ENCODE measurements at places on chromosomes 16 and 17.

GRCh38 chr17:13272296-13272695 is 254.5 kb upstream of the ELAC2 start:
- no peak for DNase-seq

DNA sequence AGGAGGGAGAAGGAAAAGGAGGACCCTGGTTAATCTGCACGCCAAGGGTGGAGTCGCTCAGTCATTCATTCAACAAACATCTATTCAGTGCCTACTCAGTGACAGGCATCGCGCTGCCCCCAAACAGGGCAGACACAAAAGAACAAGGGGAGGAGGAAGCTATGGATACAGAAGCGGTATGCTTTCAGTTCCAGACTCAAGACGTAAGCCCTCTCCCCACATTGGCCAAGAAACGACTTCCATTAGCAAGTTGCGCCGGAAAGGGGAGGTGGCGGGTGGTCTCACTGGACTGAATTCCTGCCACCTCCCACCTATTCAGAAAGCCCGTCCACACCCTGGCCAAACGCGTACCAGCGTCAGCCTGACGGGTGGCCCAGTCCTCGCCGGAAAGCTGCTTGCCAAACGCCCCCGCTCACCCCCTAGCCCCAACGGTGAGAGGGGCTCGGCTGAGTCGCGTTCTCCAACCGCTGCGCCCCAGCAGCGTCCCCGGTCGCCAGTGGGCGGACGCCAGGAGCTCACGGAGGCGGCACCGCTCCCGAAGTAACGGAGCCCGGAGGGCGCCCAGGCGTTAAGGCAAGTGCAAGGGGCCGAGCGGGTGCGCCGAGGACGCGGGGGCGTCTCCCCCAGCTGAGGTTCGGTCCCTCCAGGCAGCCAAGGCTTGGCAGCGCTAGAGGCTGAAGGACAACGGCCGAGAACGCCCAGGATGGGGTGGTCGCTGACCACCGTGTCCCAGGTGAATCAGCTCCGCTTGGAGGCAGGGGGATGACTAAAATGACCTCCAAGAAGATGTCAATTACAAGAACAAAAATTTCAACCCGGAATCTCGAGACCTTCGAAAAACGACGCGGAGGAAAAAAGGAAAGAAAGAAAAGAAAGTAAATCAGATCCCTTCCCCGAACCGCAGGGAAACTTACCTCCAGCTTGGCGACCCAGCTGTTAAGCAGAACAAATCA is 470.7 kb downstream of the SOX9 start:
- DNase-seq, result peak; percentile 53

- DNase-seq, result no peak
These were observed 781 bp downstream of the ARHGDIA start for GRCh38 chr17:81870131-81870980.

- no peak for DNase-seq
These were observed 124.8 kb upstream of the ERCC4 start for GRCh38 chr16:13795131-13795530.

DNA sequence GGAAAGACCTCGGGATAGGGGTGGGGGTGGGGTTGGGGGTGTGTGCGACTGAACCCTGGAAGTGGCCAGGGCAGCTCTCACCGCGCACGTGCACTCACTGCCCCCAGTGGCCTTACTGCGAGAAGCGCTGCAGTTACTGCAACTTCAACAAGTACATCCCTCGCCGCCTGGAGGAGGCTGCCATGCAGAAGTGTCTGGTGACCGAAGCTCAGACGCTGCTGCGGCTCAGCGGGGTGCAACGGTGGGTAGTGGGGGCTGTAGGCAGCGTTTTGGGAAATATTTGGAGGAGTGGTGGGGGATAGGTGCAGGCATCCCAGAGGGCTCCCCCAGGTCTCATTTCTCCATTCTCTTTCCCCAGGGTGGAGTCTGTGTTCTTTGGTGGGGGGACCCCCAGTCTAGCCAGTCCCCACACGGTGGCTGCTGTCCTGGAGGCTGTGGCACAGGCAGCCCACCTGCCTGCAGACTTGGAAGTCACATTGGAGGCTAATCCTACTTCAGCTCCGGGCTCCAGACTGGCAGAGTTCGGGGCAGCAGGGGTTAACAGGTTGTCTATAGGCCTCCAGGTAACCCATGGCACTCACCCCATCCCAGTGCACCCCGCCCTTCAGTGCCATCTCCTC is 972 bp downstream of the RSAD1 start:
- DNase-seq, result peak; percentile 75

GRCh38 chr17:13355054-13355453 is 246.7 kb downstream of the HS3ST3A1 start:
- no peak for DNase-seq

GRCh38 chr16:89545831-89546574 is 14.5 kb upstream of the RPL13 start:
- DNase-seq, result no peak

GRCh38 chr16:30619202-30619601 is 9.0 kb upstream of the ZNF689 start:
- no peak for DNase-seq

DNA sequence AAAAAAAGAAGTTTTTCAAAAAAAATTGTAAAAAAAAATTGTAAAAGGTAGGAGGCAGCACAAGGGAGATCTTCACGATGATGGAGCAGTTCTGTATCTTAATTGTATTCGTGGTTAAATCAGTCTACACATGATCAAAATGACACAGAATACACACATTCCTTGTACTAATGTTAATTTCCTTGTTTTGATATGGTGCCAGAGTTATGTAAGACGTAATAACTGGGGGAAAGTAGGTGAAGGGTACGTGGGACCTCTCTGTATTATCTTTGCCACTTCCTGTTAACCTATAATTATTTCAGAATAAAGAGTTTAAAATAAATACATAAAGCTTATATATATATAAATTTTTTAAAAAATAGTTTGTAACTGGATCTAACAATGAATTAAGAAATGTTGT is 36.8 kb downstream of the HELZ start:
- DNase-seq, result no peak

DNA sequence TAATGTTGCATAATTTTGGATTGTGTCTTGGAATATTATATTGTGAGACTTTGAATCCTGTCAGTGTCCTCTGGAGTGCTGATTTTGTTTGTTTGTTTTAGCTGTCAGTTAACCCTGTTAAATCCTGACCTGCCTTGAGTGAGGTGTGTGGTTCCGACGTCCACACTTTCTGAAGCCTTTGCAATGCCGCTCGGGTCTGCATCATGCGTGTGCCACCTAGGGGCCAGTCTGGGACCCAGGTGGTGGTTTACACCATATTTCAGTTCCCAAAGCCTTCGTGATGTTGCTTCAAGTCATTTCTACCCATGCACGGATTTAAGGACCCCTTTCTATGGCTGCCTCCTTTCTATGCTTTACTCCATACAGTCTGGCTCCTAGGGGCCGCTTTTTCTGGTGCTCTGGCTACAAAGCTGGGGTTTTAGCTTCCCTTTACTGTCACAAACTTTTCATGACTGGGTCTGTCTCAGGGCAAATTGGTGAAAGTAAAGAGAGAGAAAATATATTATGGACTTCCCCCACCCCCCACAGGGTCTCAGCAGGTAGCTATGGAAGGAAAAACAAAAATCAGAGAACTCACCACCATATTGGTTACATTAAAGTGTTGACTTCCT is 11.4 kb upstream of the OR4D1 start:
- no peak for DNase-seq

- DNase-seq, result peak; percentile 7
These were observed 13.5 kb upstream of the DYNLRB2 start for GRCh38 chr16:80527297-80527696.

GRCh38 chr16:50288920-50289319 is 22.6 kb downstream of the ADCY7 start:
- DNase-seq, result no peak

- peak; percentile 51 for DNase-seq
These were observed 69.8 kb downstream of the YPEL2 start for GRCh38 chr17:59401274-59401673.

GRCh38 chr17:29293890-29294579 is at the start of gene NUFIP2:
Gene NUFIP2 (minus strand): TSS chr17:29294148. CDS start chr17:29294059, 89 bp downstream.
- peak; percentile 100 for DNase-seq

GRCh38 chr17:29094101-29094708 is 51.3 kb downstream of the PIPOX start:
- peak; percentile 84 for DNase-seq

DNA sequence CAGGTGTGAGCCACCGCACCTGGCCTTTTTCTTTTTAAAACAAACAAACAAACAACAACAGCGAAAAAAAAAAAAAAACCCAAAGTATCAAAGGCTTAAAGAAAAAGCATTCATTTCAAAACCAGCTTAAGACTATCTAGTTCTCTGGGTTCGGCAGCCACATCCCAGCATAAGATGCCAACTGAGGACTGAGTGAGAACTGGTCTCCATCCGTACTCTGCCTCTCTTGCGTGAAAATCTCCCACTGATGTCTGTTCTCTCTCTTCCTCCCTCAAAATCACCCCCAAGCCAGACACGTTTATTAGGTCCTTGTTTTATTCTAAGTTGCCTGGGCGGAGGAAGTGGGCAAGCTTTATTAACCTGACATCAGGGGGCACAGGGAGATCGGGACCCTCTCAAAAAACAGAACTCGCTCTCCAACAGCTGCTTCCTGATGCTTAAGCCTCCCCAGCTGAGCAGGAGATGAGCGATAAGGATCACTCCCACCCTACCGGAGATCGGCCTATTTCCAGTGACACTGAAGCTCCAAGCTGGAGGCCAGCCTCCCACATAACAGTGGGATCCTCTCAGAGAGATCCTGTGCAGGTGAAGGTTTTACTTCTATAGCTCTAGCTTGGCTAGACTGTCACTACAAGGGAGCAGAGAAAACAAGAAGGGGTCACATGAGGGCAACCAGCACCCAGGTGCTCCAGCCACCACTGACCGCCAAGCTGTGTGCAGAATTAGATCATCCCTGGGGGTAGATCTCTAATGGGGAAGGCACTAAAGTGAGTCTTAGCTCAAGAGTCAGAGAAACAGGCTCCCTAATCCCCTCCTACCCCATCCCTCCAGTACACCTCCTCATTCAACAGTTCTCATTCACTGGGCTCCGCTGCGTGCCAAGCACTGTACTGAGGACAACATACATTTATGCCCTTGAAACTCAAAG is 13.6 kb downstream of the CDC42EP4 start:
- no peak for DNase-seq

- no peak for DNase-seq
These were observed 52.5 kb downstream of the SHISA6 start for GRCh38 chr17:11293480-11293879.

- DNase-seq, result no peak
These were observed 34.4 kb downstream of the DNAH3 start for GRCh38 chr16:21116148-21116693.

- DNase-seq, result no peak
These were observed at the start of gene HCRT for GRCh38 chr17:42184713-42185620. Gene HCRT (minus strand): TSS chr17:42185452. CDS start chr17:42185365, 87 bp downstream.

GRCh38 chr16:77137045-77137444 is 53.9 kb upstream of the MON1B start:
- DNase-seq, result no peak

DNA sequence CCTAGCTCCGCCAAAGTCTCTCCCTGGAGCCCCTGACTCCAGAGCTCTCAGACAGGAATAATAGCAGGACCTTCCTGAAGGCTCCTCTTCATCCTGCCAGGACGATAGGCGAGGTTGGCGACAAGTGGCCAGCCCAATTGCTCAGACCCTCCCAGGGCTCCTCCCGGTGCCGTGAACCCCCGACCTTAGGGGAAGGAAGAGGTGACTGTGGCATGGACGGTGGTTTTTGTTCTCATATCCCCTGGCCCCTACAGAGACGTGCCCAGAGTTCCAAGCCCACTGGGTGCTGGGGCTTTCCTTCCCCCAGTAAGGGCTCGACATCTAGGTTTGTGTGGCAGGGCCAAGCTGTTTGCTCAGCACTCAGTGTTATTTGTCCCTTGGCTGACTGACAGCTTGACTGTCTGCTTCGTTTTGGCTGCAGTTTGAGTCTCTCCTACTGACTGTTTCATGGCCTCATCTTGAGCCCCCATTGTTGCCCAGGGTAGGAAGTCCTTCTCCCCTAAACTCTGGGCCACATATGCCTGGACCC is 4.6 kb upstream of the ADCY7 start:
- DNase-seq, result no peak

- DNase-seq, result no peak
These were observed 46.9 kb downstream of the AXIN2 start for GRCh38 chr17:65514541-65514940.

DNA sequence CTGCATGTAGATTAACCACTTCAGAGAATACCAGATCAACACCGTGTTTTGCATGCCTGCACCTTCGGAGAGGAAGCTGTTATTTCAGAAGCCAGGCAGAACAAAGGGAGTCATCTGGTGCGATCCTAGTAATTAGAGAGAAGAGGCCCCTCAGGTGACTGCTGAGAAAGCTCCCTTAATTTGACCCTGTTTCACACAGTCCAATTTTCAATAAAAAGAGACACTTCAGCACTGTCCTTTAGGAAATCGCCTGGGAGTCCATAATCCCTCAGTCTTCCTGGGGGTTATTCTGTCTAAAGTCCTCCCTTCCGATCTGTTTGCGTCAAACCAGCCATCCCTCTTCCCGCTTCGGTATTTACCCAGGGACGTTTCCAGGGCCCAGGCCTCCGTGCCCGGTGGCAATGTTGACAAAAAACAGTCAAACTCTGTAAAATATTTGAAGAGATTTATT is 23.4 kb upstream of the TNRC6C start:
- no peak for DNase-seq

GRCh38 chr16:70160821-70161220 is 12.8 kb upstream of the CLEC18C start:
- peak; percentile 52 for DNase-seq

DNA sequence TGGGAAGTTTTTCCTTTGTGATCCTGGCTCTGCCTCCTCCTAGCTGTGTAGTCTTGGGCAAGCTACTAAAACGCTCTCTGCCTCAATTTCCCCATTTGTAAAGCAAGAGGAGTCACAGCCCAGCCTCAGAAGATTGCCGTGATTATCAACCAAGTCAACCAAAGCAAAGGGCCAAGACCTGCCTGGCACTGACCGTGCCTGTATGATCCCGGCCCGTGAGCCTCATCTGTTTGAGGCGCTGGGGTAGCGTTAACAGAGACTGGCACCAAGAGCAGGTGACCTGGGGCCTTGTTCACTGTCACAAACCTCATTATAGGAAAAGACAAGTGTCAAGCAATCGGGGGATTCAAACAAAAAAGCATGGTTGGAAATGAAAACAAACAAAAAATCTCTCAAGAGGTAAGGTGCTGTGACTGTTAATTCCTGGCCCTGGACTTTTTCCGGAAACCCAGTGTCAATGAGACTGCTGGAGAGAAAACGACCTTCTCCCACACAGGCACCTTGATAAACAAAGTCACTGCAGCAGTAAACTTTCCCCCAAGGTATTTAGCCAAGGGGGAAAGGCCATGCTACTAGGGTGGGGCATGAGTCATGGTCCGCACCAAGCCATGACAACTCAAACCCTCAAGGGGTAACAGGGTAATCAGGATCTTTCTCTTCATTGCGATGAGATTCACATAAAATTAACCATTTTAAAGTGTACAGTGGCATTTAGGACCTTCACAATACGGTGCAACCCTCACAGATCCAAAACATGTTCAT is 5.4 kb downstream of the MEAK7 start:
- DNase-seq, result no peak

GRCh38 chr17:1267471-1267943 is 2.7 kb upstream of the BHLHA9 start:
- DNase-seq, result peak; percentile 91

- no peak for DNase-seq
These were observed 10.8 kb upstream of the ASB16 start for GRCh38 chr17:44159519-44160210.

- no peak for DNase-seq
These were observed 19.3 kb downstream of the POLR3K start for GRCh38 chr16:33877-34647.

- DNase-seq, result no peak
These were observed 11.7 kb upstream of the MAF start for GRCh38 chr16:79612207-79612606.
